Stimulated activated CD8-positive, alpha-beta memory T cell treated with anti-CD3 and anti-CD28 coated beads, Interleukin-15, amount 100 ng/mL, for 4 hours (primary cell): ENCODE measurements at places on chromosomes 6 and 20.
A peak's percentile ranks its signal among the peaks of the same experiment; 100 is the strongest.

GRCh38 chr6:8219352-8219943 lies 117.1 kb upstream of the EEF1E1 start:
- DNase-seq, result peak; percentile 10

DNA sequence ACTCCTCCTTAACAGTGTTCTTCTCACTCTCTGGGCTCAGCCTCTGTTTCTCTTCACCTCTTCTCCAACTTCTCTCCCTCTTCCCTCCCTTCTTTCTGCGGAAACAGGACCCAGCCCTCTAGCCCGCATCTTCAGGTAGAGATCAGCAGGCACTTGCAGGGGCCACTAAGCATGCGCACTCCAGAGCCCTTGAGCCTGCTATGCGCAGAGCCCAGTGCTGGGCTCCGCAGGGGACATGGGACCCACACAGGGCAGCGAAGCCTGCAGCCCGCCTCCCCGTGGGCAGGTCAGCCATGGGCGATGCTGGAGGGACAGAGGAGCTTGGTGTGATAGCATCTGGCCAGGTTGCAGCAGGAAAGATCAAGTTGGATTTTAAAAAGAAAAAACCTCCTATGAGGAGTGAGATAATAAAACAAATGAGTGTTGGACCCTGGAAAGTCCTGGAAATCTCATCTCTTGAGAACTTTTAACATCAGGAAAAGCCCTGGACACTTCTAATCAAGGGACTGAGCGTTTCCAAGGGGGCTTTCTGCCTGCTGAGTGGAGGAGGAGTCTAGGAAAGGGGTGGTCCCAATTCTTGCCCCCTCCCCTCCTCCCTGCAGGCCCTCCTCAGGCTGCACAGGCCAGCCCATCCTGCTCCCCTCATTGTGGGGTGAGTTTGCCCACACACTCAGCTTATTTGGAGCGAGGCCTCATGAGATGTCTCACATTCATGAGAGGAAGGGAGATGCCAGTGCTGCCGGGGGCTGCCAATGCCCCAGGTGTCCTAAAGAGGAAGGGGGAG lies 71.9 kb downstream of the MDGA1 start:
- DNase-seq, result no peak

- no peak for DNase-seq
These were observed 236.7 kb downstream of the SOD2 start for GRCh38 chr6:159456349-159456748.

GRCh38 chr20:12173347-12174012 lies 255.8 kb downstream of the BTBD3 start:
- DNase-seq, result no peak

DNA sequence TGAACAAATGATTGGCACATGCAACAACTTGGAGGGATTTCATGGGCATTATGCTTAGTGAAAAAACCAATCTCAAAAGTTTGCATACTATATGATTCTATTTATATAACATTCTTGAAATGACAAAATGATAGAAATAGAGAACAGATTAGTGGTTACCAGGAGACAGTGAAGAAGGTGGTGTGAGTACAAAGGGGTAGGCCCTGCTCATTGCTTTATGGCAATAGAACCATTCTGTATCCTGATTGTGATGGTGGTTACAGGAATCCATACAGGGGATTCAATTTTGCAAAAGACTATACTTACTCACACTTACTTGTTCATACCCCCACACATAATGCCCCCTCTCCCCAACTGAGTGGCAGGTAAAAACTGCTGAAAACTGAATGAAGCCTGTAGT lies 30.2 kb upstream of the LAMA4 start:
- no peak for DNase-seq

GRCh38 chr6:143581835-143582480 lies 70.4 kb upstream of the FUCA2 start:
- DNase-seq, result no peak

GRCh38 chr6:152698692-152699091 lies 995 bp downstream of the MYCT1 start:
- DNase-seq, result no peak

GRCh38 chr6:167336844-167337630 lies 12.2 kb downstream of the TTLL2 start:
- no peak for DNase-seq

DNA sequence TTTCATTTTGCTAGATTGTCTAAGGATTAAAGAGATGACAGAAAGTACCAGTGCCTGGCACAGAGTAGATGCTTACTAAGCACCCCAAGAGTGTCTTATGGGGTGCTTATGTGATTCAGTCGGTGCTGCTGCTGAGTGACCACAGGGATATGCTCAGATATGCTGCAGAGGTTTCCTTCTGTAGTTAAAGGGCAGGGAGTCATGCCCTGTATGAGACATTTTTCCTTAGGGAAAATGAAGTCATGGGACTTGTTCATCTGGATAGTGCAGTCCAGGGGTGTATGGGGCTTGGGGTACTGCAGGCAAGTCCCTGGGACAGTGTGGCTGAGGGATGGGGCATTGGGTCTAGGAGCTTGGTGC lies 25.1 kb downstream of the TOX2 start:
- DNase-seq, result no peak

- DNase-seq, result no peak
These were observed 16.6 kb downstream of the NPEPL1 start for GRCh38 chr20:58709013-58709702.

DNA sequence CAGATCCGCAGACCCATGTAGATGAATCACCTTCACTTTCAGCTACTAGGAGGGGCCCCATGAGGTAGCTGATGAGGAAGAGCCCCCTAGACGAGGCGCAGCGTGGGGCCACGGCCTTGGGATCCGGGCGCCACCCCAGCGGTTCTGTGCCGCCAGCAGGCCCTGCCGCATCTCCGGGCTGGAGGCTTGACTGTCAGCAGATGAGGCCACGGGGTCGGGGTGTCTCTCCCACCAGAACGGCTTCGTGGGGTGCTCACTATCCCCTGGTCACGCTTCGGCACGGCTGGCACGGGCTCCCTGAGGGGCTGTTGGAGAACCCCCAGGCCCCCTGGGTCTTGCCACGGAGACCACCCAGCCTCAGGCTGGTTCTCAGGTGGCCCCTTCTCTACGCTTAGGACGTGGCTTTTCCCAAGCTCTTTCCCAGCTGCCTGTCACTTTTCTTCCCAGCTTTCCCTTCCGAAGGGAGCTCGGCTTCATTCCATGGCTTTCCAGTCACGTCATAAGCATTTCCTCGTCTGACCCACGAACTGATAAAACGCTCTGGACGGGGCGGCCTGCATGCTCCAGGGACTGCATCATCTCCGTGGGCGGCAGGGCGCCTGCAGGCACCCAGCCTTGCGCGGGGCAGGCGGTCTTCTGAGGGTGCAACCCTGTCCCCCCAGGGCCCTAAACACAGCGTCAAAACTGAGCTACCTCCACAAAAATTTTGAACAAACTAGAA lies 85.9 kb downstream of the THBS2 start:
- no peak for DNase-seq

DNA sequence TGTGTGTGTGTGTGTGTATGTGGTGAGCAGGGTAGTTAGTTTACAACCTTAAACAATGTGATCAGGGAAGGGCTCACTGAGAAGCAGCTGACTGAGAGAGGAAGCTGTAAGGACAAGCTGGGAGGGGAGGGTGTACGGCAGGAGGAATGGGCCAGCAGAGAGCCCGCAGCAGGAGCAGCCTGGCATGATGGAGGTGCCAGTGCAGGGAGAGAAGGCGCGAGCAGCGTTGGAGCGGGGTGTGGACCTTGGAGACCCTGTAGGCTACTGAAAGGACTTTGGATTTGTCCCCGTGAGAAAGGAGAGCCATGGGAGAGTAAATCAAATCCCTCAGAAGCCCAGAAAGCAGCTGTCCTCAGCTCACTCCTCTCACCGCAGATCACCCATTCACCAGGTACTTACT lies 18.5 kb downstream of the FAM209B start:
- no peak for DNase-seq

- DNase-seq, result no peak
These were observed 8.7 kb downstream of the NUDT3 start for GRCh38 chr6:34383656-34384320.

GRCh38 chr20:17210983-17211382 lies 15.9 kb upstream of the PCSK2 start:
- no peak for DNase-seq

GRCh38 chr6:5190507-5190906 lies 70.2 kb downstream of the LYRM4 start:
- DNase-seq, result no peak

DNA sequence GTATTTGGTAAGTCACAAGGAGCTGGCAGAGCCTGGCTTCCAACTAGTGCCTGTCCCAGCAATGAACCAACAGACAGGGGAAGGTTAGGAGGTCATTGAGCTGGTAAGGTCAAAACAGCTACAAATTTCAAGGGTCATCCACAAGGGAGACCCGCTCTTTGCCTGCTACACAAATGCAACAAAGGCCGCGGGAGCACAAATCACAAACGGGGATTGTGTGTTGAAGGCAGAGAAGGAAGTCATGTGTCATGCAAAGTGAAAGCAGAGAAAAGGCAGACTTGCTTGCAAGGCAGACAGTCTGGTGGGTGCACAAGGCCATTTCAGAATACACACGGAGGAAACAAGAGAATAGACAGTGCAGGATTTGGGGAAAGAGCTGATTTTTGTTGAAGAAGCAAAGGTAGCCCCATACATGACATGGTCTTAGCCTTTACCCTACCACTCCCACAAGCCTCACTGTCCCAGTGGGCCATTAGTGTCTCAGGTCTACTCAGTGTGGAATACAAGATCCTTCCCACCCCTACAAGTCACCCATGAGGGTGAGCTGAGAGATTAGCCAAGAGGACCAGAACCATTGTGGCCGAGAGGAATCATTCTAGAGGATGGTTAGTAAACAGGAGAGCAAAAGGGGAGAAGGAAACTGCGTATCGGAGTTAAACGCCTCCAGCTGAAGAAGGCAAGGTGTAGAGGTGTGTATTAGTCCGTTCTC lies 18.1 kb upstream of the SAMHD1 start:
- no peak for DNase-seq

DNA sequence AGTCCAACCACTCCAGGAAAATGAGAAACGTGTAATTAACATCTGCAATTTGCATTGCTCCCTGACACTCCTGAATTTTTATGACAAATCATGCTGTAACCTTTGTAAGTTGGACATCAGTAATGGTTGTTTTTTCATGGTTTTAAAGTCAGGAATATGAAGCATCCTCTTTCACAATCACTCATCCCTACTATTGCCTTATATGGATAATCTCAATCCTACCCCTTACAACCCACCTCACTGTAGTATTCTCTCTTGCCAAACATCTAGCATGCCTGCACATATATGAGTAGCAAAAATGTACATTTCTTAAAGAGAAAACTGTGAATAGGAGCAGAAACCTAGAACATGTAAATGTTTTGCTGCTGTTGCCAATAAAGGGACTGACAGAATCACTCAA lies 729.5 kb downstream of the KIF16B start:
- DNase-seq, result no peak

- DNase-seq, result no peak
These were observed 672 bp downstream of the PREX1 start for GRCh38 chr20:48826883-48827771.

DNA sequence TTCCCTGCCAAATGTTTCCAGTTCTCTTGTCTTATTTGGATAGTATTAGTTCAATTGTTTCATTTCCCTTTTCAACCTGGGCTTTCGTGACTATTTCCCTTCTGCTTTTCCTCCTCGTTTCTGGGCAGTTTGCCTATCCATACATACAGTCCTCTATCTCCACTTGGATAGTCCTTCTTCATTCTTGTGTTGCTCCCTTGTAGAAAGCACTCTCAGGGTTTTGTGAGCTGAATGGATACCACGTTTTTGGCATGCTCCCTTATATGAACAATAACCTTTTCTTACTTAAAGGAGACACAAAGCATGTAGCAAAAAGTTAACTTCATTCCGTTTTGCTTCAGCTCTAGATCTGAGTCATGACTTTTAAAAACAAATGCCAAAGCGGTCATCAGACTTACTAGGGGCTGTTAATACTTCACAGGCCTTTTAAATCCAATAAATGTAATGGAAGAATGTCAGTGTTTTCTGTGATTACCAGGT lies 16.6 kb downstream of the CRYBG1 start:
- DNase-seq, result no peak

DNA sequence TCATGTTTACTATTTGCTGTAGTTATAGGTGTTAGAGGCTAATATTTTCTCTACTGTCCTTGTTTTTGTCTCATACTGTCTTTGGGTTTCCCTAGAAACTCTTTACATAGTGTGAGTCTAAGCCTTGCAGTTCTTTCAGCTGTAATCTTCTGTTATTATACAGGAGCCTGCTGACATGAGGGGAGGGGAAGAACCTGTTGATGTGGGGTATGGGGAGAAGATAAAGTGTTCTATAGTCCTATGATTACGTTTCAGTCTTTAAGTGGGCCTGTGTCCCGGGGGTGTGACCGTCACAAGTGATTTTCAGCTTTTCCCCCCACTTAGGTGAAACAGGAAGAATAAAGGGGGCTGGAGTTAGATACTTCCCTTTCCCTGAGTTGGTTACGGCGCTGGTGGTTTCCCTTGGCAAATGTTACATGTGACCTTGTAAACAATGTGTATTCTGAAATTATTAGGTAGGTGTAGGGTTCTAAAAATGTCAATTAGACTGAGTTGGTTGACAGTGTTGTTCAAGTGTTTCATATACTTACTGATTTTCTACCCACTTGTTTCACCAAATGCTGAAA lies 41.3 kb downstream of the REV3L start:
- DNase-seq, result no peak

GRCh38 chr6:84653027-84653551 lies 111.3 kb downstream of the TBX18 start:
- DNase-seq, result no peak

GRCh38 chr20:11738852-11739251 lies 178.8 kb upstream of the BTBD3 start:
- no peak for DNase-seq

GRCh38 chr20:16364320-16364687 lies 208.9 kb downstream of the KIF16B start:
- no peak for DNase-seq

GRCh38 chr6:137432054-137432611 lies 62.1 kb downstream of the OLIG3 start:
- no peak for DNase-seq

- DNase-seq, result no peak
These were observed 155.7 kb downstream of the CARMIL1 start for GRCh38 chr6:25434921-25435320.

- DNase-seq, result no peak
These were observed 237.5 kb downstream of the CDC5L start for GRCh38 chr6:44624936-44625573.

GRCh38 chr6:103872233-103872632 lies 987.5 kb downstream of the HACE1 start:
- no peak for DNase-seq

DNA sequence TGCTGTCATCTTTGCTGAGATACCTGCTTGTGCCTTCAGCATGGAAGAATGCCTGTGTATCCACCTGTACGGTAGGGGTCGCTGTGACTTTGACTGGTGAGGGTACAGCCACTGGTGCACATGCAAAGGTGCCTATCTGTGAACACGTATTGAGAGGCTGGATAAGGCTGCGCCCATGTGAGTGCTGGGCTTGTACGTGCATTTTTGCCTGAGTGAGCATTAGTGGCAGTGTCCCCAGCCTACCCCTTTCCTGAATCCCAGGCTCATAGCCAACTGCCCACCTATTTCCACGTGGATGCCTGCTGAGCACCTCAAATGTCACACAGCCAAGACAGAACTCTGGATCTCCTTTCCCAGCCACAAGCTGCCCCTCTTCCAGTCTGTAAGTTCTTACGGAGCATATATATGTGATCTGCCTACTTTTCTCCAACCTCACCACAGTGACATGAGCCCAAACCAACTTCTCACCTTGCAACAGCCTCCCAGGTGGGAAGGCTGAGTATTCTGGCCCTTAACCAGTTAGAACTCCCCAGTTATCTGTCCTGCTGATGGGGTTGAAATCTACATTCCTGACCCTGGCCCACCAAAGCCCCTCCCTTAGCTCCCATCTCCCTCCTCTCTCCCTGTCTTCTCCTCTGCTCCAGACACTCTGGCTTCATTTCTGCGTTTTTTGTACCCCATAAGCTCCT lies 1.1 kb upstream of the SLC2A10 start:
- no peak for DNase-seq

- no peak for DNase-seq
These were observed 82.8 kb upstream of the ZNF217 start for GRCh38 chr20:53676519-53676822.
